ENCODE measurements at places on chromosomes 5 and 9. TPM values are rescaled to one million over a fixed set of nuclear protein-coding genes. Genes with fewer than 3 reads are reported as not detected.

The PAEP gene
- not detected for total RNA-seq

The ENTREP1 gene
- 21.1 TPM for total RNA-seq

- H3K36me3 ChIP-seq = no peaks in the 10 kb centered on the region
- peaks cover 5% of the 10 kb centered on the region for H3K4me1 ChIP-seq
These were observed 266.0 kb downstream of the DMAC1 start for GRCh38 chr9:7533376-7534090.

- no peak overlapping the region for H3K27ac ChIP-seq
- no peak for DNase-seq
These were observed 5.1 kb downstream of the IQGAP2 start for GRCh38 chr5:76408104-76408654.

Measured in WTC11 (cell line).